ENCODE measurements at places on chromosomes 4 and X.

DNA sequence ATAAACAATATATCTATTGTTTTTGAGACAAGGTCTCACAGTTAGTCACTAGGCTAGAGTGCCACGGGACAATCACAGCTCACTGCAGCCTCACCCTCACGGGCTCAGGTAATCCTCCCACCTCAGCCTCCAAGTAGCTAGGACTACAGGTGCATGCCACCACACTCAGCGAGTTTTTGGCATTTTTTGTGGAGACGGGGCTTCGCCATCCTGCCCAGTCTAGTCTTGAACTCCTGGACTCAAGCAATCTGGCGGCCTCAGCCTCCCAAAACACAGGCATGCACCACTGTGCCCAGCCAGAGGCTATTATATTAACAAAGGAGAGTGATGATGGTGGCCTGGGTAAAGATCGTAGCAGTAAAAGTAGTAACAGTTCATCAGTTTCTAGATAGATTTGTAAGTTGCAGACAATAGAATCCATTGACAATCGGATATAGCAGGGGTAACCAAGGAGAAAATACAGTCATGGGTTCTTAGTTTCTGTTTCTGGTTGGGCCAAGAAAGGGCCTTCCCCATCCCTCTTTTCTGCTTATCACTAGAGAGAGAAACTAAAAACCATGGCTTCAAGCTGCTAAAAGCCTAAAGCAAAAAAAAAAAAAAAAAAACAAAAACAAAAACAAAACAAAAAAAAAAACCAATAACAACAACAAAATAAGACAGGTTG is 60.6 kb downstream of the ANXA10 start:
- DNase-seq = no peak

DNA sequence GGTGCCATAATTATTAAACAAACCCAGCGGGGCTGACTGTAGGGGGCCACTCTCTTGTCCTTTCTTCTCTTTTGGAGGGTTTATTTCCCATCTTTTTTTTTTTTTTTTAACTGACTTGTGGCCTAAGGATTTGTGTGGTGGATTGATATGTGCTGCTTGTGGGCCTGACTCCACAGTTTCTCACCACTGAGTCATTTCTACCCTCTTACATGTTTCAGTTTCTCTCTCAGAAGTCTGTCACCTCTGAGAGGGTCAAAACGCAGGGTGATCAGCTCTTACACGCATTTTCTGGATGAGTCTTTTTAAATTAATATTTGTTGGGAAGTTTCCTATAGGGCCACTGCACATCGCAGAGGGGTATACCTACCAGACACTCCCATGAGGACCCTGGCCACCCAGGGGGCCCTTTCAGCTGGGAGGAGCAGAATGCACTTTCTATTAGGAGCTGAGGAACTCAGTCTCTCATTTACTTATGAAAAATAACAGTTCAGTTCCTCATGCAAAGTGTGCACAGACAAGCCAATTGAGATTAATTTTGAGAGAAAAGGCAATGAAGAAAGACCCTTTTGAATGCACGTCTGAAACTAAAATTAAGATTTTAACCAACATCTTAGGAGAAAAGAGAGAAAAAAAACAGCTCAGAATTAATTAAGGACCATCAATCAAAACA is 407.9 kb downstream of the TECRL start:
- no peak for DNase-seq

DNA sequence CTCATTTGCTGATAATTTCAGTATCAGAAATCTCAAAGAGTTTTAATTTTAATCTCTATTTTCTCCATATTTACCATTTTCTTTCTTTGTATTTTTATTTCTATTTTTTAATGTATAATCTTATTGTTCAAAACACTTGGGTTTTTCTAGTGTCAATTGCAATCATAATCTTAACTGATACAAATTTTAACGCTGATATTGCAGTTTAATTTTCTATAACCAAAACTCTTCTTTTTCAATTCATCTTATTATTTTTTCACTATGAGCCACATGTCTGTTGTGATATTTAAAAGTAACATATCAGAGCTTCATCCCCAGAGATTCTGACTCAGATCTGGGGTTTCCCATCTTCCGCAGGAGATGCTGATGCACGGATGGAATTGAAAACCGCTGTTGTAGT is 16.2 kb downstream of the ADAM29 start:
- no peak for DNase-seq

- no peak for DNase-seq
Observed at GRCh38 chr4:41897698-41898097, 37.5 kb upstream of the TMEM33 start.

DNA sequence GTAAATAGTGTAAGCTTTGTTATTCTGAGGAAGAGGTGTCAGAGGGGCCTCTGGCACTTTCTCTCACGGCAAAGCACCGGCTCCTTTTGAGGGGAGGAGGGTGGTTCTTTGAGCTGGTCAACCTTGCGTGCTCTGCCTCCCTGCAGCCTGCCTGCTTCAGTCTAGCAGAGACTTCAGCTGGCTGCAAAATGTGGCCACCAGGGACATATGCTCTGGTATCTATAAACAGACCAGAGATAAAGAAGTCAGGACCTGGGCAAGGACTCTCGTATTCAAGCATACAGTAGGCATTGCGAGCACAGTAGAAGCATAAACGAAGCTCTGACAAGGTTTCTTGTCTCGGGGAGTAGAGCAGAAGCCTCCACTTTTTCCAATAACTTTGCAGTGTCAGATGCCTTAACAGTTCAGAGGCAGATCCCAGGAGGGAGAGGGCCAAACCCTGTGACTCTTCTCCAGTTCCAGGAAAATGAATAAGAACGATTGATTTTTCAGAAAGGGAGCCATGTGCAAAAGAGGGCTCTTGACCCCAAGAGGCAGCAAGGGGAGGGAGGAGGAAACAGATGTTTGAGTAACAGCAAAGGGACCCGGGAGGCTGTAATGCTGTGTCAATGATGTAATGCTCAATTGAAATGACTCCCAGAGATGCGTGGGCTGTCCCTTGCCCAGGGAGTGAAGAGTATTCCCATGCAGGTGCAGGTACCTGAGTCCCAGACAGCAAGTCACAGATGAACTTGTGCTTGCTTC is 57.9 kb upstream of the TEX13D start:
- DNase-seq = no peak

DNA sequence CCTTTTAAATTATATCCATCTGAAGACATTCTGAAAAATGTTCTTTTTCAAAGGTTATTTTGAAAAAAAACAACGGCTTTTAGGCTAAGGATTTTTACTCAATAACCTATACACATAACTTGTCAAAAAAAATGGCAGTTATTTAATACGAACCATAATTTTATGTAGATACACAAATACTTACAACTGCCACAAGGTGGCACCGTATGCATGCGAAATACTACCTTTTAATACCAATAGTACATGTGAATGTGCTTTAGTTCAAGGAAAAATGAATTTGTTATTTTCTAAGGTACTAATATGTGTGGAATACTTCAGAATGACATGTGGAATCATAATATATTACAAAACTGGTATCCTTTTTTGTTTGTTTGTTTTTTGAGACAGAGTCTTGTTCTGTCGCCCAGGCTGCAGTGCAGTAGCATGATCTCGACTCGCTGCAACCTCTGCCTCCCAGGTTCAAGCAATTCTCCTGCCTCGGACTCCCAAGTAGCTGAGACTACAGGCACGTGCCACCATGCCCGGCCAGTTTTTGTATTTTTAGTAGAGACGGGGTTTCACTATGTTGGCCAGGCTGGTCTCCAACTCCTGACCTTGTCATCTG is 4.6 kb upstream of the MAD2L1 start:
- peak; percentile 59 for DNase-seq

DNA sequence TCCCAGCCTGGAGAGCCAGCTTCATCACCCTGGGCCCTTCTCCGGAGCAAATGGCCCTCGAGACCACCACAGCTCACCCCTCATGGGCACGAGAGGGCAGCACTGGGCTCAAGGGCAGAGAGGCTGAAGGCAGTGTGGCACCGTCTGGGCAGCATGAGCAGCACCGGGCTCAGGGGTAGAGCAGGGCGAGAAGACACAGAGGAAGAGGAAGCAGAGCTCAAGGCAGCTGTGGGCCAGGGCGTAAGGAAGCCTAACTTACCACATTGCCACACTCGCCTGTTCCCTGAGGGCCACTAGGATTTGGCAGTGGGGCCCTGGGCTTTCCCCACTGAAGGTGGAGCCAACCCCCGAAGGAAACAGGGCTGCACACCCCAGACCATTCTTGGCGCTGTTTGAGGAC is 15.5 kb downstream of the ZNF185 start:
- DNase-seq = no peak

DNA sequence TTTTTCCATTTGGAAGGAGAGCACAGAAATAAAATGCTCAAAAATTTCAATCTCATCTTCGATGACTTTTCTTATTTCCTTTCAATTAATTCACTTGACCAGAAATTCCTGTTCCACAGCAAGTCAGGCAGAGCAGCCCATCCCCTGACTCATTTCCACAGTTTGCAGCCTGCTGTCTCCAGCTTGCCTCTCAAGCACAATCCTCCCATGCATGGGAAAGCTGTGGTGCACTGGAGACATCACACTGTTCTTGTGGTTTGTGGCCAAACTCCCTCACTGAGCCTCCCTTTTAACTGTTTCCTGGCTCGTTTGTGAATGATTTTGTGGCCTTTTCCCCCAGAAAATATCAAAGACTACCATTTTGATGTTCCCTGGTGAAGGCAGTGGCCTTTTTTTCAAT is 114.0 kb upstream of the ENPEP start:
- DNase-seq = no peak

- DNase-seq = no peak
Observed at GRCh38 chrX:57595381-57595811, 3.6 kb downstream of the ZXDB start.

DNA sequence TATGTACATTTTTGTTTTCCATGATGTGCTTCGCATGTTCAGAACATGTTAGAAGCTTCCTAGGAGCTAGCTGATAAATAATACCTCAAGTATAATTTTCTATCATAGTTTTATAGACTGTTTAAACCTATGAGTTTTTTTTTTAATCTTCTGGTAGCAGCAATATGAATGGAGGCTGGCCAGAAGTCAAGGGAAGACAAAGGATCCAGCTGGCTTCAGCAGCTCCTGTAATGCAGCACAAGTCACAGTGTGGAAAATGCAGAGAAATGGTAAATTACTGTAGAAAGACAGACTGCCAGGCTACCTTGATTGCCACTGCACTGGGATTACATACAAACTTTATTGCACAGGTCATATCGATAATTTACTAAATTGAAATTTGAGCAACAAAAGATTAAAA is 537.9 kb downstream of the IQCM start:
- DNase-seq = no peak

DNA sequence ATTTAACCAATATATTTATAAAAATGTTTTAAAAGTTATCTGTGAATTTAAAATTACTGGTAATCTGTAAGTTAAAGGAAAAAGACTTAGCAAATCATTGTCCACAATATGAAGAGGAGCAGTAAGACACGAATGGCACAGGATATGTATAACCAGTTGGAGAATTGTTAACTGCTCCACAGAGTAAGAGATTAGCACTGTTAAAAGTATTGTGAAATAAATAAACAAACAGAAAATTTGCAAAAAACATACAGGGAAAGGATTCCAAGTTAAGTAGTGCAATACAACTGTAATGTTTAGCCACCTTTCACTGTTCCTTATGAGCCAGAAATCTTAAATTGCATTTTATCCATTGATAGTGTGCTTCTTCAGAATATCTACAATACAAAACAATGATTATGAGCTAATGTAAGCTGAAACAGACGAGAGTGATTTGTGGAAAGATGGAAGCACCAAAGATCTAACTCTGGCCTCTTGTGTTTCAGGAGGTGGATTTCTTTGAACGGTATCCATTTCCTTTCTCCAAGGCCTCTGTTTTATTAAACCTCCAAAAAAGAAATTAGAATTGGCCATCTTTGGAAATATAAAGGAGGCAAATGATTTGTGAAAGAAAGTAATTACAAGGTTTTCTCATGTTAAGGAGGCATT is 188.4 kb downstream of the UNC5C start:
- DNase-seq = no peak

DNA sequence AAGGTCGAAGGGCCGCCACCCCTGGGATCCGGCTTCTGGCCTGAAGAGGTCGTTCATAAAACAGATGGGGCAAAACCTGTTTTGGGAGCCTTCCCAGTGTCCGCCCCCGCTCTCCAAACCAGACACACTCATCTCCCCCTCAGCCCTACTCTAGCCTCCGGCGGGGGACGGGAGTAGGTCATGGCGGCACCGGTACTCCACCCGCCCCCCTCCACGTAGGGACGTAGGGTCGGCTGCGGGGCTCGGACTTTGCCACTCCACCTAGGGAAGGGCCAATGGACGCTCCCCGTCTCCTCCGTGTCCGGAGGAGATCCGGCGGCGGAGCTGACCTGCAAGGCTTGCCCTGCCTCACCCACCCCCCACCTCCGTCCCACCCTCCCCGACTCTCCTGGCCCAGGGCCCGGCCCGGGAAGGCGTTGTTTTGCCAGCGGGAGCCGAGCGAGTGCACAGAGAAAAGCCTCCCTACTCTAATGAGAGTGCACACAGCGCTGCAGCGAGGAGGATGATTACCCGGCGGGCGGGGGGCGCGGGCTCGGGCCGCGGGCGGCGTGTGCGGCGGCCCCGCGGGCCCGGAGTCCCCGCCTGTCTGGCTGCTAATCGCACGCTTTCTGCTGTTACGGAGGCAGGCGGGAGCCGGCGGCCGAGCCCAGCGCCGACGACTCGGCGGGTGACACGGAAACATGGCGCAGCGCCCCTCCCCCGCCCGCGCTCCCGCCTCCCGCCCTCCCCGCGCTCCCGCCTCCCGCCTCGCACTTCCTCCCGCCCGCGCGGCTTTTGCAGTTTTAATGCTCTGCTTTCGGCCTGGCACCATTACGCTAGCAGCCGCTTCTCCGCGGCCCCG is 8.3 kb upstream of the BCOR start:
- DNase-seq = peak; percentile 75

GRCh38 chr4:77229433-77229832 is 72.4 kb downstream of the CCNG2 start:
- DNase-seq = no peak

DNA sequence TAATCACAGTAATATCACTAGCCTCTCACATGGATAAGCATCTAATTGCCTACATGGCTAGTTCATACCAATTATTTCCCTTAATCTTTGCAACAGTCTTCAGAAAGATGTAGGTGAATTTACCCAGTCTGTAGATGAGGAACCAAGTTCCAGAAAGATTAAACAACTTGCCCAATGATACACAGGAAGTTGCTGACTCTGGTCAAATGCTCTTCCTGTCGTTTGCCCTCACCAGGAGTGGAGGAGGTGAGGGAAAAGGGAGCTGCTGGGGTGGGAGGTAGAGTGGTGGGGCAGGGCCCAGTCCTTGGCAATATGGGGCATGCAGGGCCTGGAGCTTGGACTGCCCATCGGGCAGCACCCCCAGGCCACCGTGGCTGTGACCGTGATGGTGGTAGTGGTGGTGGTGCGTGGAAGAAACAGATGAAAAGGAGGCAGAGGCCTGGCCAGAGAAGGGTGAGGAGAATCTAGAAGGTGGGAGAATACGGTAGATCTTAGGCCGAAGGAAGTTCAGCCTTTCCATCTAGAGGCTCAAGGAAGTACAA is 2.3 kb upstream of the KDM5C start:
- no peak for DNase-seq
